ENCODE measurements at places on chromosomes 16 and 17.
A peak's percentile ranks its signal among the peaks of the same experiment; 100 is the strongest.

DNA sequence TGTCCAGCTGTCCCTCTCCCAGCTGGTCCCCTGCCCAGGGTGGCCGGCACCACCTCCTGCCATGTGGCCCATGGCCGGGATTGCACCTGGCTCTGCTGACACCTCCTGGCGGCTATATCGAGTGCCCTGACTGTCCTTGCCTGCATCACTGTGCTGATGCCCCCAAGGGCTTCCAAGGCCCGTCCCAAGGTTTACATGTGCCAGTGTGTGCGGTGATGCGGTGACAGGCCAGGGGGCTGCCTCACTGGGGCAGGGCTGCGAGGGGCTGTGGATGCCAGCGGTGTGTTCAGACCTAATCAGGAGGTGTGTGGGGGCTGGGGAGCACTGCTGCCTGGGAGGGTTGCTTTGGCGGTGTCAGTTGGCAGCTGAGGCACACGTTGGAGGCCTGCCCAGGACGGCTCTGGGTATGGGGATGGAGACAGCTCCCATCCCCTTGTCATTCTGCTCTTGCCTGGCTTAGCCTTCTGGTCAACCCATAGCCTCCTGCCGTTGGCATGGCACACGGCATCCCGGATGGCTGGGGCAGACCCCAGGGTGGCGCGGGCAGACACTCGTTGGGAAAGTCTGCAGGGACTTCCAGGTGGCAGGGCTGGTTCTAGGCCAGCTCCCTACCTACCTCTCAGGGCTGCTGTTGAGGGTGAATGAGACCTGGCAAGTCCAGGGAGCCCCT lies 5.5 kb downstream of the MAP2K3 start:
- DNase-seq: no peak

DNA sequence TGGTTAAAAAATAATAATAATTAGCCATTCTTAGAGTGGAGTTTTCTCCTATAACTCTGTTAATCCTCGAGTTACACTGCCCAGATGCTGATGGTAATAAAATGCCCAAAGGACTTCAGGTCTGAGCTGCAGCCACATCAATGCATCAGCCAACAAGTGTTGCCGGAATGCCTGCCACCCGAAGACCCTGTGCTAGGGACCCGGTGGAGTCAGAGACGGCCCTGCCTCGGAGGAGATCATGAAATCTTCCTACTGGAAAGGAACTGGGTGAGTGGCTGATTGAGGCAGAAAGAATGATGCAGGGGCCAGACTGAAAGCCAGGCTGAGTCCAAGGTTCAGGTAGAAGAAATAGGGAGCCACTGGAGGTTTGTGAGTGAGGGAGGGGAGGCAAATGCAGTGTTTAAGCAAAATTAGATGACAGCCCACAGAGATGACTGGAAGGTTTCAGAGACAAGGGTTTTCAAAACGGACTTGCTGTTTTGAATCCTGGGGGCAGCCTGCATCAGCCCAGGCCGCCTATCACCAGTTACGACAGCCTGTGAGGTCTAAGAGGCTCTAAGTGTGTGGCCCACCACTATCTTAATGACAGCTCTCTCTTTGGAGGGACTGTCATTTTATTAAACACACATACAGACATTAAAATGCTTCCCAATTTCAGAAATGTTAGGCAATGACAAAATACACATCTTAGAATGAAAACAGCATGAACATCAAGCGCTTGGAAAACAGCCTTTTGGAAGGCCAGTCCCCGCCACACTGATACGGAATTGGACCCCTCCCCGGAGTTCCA lies 100.0 kb downstream of the ZNF423 start:
- no peak for DNase-seq

DNA sequence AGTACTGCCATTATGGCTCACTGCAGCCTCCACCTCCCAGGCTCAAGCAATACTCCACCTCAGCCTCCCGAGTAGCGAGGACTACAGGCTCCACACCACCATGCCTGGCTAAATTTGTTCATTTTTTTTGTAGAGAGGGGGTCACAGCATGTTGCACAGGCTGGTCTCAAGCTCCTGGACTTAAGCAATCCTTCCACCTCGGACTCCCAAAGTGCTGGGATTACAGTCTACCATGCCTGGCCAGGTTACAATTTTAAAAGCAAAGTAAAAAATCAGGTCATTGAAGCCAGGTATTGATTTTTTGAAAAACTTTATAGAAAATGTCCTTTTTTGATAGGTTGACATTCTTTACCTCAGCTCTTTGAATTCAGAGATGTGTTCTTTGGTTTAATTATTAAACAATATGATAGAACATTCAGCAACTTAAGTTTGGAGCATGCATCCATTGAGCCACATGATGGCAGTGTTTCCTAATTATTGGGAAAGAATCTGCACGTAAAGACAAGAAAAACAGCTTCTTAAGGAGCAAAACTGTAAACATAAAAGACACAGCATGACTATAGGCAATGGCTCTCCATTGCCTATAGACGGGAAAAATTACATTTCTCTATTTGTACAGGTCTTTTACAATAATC lies 1.7 kb upstream of the SLC16A11 start:
- peak; percentile 61 for DNase-seq

DNA sequence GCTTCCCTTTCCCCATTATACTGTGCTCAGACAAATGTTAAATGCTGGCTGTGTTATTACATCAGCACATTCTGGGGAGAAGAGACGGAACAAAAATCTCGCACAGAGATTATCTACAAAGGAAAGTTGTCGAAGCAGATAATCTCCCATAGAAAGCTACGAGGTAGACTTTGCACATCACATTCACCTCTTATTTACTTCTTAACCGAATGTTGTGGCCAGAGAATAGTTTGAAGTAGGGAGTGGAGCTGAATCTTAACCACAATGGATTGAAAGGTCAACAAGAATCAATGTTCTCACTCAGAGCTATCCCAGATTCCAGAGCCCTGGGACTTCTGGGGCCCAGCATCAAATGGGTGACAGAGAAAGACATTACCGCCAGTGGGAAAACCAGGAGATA lies 28.4 kb upstream of the LONP2 start:
- no peak for DNase-seq

DNA sequence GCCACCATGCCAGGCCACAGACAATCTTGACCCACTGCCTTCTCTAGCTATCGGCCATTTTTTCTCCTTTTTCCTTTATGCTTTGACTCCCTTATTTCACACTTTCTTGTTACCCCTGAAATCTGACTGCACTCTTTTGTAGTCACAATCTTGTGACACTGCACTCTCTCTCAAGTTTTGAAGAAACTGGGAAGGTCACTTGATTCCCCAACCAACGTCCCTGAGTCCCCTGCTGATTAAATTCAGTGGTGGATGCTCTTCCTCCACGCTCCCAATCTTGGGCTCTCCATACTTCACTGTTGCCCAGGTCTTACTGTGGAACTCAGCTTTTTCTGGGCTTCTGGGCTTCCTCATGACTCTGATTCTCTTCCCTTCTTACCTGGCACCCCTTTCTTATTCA lies 33.9 kb downstream of the PECAM1 start:
- no peak for DNase-seq

DNA sequence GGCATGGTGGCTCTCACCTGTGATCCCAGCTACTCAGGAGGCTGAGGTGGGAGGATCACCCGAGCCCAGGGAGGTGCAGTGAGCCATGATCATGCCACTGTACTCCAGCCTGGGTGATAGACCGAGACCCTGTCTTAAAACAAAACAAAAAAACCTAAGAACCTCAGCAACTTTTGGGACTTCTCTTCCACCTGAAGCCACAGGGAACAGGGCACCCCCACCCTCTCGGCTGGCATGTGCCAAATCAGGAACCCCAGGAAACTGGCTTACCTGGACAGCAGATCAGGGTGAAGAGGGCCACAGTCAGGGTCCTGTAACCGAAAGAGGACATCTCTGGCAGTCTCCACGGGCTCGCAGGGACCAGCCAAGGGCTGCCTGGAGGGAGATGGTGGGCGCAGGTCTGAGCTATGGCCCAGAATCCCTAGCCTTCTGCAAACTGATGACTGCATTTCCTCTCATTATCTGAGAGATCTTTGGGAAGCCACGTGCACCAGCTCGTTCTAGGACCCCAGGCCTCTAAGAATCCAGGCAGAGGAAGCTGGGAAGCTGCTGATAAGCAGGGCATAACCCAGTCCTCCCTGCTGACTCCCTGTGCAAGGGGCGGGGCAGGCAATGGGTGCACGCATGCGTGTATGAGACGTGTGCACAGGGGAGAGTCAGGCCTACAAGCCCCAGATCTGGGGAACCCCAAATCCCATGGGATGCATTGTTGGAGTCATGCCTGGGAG lies 8.4 kb downstream of the PRR29 start:
- DNase-seq: no peak

GRCh38 chr16:68229431-68230175 lies 6.3 kb downstream of the ESRP2 start:
- DNase-seq: peak; percentile 55

DNA sequence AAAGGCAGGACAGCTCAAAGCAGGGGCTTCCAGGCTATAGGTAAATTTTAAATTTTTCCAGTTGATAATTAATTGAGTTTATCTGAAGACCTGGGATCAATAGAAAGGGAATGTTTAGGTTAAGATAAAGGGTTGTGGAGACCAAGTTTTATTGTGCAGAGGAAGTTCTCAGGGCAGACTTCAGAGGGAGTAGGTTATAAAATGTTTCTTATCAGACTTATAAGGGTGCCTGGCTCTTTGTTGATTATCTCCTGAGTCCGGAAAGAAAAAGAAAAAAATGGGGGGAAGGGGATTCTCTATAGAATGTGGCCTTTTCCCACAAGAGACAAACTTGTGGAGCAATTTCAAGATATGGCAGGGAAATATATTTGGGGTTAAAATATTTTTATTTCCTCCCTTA lies 15.9 kb downstream of the SLC46A1 start:
- DNase-seq: no peak

DNA sequence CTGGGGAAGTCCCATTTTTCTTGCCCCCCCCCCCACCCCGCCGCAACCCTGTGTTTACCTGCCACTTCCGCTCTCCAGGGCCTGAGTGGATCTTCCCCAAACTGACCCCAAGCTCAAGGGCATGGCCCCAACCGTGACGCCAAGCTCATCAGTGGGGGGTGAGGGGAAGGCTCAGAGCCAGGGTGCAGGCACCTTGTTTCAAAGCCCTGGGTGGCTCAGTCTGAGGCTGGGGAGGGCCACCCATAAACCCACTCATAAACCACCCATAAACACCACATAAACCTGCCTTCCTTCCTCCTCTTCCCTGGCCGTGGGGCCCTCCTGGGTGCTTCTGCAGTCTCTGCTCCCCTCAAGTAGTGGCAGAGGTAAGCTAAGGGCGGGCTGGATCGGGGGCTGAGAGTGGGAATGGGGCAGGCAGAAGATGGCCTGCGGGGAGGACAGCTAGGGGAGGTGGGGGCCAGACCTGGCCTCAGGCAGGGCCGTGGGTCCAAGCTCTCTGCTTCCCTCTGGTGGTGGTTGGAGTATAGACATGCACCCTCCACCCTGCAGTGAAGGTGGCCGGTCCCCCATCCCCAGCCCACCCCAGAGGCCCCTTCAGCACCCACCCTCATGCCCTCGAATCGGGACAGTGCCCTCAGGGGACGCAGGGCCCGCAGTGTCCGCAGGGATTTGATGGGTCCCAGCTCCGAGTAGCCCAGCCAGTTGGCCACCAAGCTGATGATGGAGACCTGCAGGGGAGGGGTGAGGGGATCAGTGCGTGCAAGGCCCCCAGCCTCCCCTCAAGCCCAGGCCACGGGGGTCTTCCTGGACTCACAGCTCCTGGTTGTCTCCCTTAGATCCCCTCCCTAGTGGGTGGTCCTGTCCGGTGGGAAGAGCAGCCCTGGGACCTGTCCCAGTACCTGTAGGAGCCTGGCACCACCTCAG lies 14.6 kb upstream of the CD79B start:
- DNase-seq: peak; percentile 76

DNA sequence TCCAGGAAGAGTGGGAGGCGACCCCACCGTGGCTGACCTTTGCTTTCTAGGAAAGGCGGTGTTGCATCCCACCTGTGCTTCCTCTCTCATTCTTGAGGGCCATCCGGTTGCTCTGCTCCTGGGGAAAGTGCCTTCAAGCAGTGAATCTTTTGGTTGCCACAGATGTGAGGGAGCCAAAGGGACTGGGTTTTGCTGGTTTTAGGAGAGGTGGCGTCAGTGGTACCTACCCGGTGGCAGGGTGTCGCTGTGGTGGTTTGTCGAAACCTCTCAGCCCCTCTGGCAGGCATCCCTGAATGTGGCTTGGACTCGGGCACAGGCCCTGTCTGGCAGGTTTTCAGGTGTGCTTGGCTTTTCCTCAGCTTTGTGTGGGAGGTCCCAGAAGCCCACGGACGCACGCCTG lies 611.5 kb downstream of the KCNJ18 start:
- no peak for DNase-seq

DNA sequence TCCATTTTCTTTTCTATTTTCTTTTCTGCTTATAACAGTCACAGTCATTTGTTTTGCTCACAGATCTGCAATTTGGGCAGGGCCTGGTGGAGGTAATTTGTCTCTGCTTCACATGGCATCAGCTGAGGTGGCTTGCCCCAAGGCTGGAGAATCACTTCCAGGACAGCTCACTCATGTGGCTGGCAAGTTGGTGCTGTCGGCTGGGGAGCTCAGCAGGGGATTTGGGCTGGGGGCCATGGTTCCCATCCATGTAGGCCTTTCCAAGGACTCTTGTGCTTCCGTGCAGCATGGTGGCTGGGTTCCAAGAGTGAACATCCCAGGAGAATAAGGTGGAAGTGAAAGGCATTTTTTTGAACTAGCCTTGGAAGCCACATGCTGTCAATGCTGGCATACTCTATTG lies 85.7 kb downstream of the MGAT5B start:
- no peak for DNase-seq

DNA sequence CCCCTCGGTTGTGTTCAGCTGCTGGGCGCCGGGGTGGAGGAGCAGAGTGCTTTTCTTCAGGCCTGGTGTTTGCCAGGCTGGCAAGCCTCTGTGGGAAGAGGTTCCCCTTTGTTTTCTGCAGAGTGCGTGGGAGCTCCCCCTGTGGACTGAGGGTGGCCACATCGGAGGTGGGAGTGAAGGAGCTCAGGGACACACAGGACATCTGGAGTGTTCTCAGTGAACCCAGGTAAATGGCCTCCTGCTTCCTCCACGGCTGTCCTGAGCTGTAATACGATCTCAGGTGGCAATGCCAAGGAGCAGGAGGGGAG lies 39.2 kb upstream of the IRF8 start:
- no peak for DNase-seq

GRCh38 chr17:45821147-45821546 lies 23.5 kb upstream of the SPPL2C start:
- no peak for DNase-seq

DNA sequence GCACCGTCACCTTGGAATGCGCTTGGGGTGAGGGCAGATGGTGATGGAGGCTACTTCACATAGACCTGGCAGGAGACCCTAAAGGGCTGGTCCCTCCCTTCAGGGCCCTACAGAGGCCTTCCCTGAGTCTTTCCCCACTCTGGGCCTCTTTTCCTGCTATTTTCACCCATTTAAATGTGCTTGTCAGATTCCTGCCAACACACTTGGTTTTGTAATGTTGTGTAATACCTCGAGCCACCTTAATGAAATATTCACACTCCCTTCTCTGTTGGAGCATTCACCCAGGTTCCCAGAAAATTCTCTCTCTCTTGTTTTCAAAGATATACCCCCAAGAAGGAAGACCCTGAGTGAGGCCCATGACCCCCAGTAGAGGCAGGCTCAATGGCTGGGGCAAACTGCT lies 456.6 kb upstream of the DYNLRB2 start:
- no peak for DNase-seq

GRCh38 chr16:75983296-75983695 lies 257.0 kb upstream of the CPHXL start:
- DNase-seq: no peak

All from memory B cell (primary cell).